ENCODE measurements at places on chromosomes 1 and 21. TPM values are rescaled to one million over a fixed set of nuclear protein-coding genes. Genes with fewer than 3 reads are reported as not detected.

Gene SPRR4
- not detected for polyA plus RNA-seq

Gene OR2L13
- not detected for polyA plus RNA-seq

Gene ITGB2
- polyA plus RNA-seq = not detected

Gene SPRR5
- polyA plus RNA-seq = not detected

Gene OXCT2
- not detected for polyA plus RNA-seq

Gene S100A9
- polyA plus RNA-seq = not detected

Gene RSRP1
- 172 TPM for polyA plus RNA-seq

Gene DIO1
- polyA plus RNA-seq = not detected

Gene LRRC71
- polyA plus RNA-seq = not detected

Gene AGT
- not detected for polyA plus RNA-seq

Gene PTGFR
- polyA plus RNA-seq = 0.54 TPM

Gene CFHR2
- polyA plus RNA-seq = not detected

Gene FCAMR
- polyA plus RNA-seq = not detected

Gene OTUD3
- polyA plus RNA-seq = 21.3 TPM

Gene NID1
- 0.10 TPM for polyA plus RNA-seq

Gene AKR7A2
- 50.6 TPM for polyA plus RNA-seq

Gene OR4F29
- polyA plus RNA-seq = not detected

Gene GPR3
- 0.12 TPM for polyA plus RNA-seq

Gene USP16
- 33.1 TPM for polyA plus RNA-seq

Gene PAX7
- not detected for polyA plus RNA-seq

Gene CIART
- polyA plus RNA-seq = 7.3 TPM

Gene FALEC
- not detected for polyA plus RNA-seq

Gene TOE1
- polyA plus RNA-seq = 16.8 TPM

Gene PTCH2
- polyA plus RNA-seq = 0.78 TPM

Gene OR2L8
- not detected for polyA plus RNA-seq

Gene FNBP1L
- polyA plus RNA-seq = 1,044 TPM

Gene UMODL1
- not detected for polyA plus RNA-seq

Gene IGSF21
- 2.4 TPM for polyA plus RNA-seq

Gene PDE9A
- 29.5 TPM for polyA plus RNA-seq

Gene MR1
- not detected for polyA plus RNA-seq

Gene ADAMTS1
- polyA plus RNA-seq = 2.7 TPM

Gene PTAFR
- 0.12 TPM for polyA plus RNA-seq

Gene G0S2
- polyA plus RNA-seq = 0.33 TPM

Gene FCER1G
- 3.5 TPM for polyA plus RNA-seq

Gene ITSN1
- 35.1 TPM for polyA plus RNA-seq

Gene OR2T35
- not detected for polyA plus RNA-seq

Gene KCNJ15
- not detected for polyA plus RNA-seq

Gene CADM3
- 91.2 TPM for polyA plus RNA-seq

Gene POU3F1
- polyA plus RNA-seq = 2.6 TPM
